Activated CD8-positive, alpha-beta memory T cell treated with anti-CD3 and anti-CD28 coated beads for 48 hours (primary cell): ENCODE measurements at places on chromosomes 3 and 15.

- no peak for DNase-seq
These were observed 4.7 kb downstream of the CDAN1 start for GRCh38 chr15:42732095-42732827.

- DNase-seq, result no peak
These were observed 32.6 kb downstream of the GALNT15 start for GRCh38 chr3:16207031-16207430.

GRCh38 chr3:60909526-60909925 is 341.7 kb downstream of the FHIT start:
- no peak for DNase-seq

GRCh38 chr15:83733691-83734090 is 79.8 kb downstream of the ADAMTSL3 start:
- no peak for DNase-seq

DNA sequence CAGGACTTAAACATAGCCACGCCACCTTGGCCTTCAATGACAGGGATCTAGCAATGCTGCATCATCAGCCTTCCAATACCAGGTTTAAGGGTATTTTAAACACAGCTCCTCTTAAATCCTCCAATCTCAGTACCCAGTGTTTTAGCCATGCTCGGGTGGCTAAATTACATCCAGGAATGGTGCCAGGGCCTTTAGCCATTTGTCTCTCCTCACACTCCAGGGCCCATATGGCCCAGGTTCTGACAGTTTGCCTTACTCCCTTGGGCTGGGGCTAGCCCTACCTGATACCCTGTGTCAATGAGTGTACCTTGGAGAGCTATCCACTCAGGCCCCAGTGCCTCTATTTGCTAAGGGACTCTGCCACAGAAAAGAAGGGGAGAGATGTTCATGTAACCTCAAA is 29.4 kb downstream of the ZNF589 start:
- DNase-seq, result no peak

DNA sequence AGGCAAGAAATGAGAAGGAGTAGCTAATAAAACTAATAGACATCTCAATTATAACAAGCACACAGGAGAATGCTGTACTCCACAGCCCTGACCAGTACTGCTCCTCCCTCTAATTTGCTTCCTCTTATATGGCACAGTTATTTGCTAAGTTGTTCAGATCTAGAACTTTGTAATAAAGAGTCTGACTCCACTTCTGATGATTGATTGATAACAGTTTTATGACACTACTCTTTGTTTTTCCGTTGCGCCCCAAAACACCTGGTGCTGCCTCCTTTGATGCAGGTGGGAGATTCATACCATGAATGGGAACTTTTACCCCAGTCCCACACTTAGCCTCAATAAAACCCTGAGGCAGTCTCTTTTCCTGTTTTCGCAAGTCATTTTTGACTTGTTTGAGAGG is 777.7 kb downstream of the GBE1 start:
- DNase-seq, result no peak

DNA sequence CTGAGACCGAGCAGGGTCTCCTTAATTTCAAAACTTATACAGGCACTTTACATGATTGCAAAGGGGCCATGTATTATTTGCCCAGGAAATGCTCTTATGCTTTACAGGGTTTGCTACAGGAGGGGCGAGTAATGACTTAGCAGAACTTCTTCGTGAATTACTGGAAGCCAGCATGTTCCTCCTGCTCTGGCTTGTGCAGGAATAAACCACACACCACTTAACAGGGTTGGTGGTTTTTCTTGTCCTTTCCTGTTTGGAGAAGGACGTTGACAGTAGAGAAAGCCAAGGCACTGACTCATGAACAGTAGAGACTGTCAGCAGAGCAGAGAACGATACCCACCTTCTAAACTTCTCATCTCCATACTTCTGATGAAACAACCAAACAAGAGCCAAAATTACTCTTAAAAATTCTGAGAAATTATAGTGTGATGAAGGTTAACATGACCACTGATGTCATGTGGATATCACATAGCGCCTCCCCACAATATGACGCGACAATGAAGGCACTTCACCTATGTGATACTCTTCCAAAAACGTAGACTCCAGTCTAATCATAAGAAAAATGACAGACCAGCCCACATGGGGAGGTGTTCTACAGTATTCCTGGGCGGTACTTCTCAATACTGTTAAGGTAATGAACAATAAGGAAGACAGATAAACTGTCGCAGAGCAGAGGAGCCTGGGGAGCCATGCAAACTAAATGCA is 24.7 kb upstream of the MCTP2 start:
- DNase-seq, result peak; percentile 8

DNA sequence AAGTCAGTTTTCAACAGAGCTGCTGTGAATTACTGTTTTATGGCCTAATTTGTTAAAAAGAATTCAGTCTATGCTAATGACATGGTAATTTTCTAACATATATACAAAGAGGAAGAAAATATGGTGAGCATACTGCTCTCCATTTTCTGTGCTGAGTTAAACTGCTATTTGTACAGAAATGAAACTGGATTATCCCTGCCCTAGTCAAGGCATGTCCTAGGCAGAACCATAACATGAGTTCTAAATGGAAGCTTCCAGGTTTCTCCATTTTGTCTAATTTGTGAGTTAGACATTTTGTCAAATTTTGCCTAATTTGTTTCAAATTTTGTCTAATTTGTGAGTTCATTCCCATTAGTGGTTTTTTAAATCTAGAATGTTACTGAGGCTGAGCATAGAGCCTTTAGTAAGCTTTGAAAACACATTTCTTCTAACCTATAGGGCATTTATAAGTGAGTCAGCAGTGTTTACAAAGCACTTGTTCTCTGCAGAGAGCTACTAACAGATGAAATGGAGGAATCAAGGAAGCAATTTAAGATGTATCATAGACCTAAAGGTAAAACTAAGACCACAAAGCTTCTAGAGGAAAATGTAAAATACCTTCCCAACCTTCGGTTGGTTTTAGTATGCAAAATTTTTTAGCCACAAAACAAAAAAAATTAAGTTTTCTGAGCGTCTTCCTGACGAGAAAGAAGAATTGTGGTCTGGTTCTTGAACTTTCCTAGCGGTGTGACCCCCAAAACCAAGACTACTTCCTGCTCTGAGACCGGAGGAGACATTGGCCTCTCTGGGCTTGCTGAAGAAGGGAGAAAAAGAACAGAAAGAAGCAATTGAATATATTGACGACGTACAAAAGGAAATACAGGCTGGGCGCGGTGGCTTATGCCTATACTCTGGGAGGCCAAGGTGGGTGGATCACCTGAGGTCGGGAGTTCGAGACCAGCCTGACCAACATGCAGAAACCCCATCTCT is 9.8 kb downstream of the P2RY14 start:
- DNase-seq, result peak; percentile 13

- DNase-seq, result no peak
These were observed 21.7 kb downstream of the RBMS3 start for GRCh38 chr3:29302619-29303018.

GRCh38 chr15:70976851-70977250 is 84.2 kb downstream of the LRRC49 start:
- DNase-seq, result no peak

GRCh38 chr3:157355276-157355675 is 81.4 kb upstream of the PTX3 start:
- no peak for DNase-seq

DNA sequence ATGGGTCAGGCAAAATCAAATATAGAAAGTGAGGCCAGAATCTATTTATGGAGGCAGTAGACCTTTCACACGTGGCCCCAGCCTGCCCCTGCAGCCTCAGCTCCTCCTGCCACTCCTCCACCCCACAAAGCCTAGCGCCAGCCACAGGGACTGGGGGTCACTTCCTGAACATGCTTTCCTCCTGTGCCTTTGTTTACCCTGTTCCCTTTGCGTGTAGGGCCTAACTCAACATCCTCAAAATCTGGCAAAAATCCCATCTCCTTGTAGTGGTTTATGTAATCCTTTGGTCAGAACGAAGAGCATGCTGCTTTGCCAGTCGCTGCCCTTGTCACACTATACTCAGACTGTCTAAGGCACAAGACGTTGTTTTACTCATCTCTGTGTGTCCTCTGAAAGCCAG is 39.6 kb downstream of the KBTBD12 start:
- no peak for DNase-seq

- no peak for DNase-seq
These were observed 107.2 kb downstream of the ARPP21 start for GRCh38 chr3:35746492-35746891.

- no peak for DNase-seq
These were observed 49.7 kb upstream of the SCAANT1 start for GRCh38 chr3:63961891-63962290.

- no peak for DNase-seq
These were observed 43.8 kb upstream of the LRRFIP2 start for GRCh38 chr3:37218206-37218605.

DNA sequence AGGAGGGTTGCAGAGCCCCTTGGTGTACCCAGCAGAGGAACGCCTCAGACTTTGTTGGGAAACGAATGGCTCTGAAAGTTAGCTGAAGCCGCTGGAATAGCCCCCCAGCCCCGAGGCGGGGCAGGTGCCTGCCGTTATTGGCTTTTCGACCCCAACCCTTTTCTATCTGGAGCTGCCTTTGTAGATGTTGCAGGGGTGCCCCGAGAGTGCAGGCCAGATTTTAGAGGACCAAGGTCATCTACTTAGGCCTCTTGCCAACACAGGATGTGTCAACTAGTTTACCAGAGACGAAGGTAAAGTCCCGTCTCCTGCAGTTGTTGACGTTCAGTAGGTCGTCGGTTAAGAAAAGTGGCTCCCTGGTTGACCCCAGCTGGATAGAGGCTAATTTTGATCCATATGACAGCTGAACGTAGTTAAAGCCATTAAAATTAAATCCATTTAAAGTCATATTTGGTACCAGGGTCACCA is 579 bp upstream of the UBE3A start:
- no peak for DNase-seq

GRCh38 chr15:99135194-99135593 is 30.3 kb downstream of the SYNM start:
- no peak for DNase-seq

DNA sequence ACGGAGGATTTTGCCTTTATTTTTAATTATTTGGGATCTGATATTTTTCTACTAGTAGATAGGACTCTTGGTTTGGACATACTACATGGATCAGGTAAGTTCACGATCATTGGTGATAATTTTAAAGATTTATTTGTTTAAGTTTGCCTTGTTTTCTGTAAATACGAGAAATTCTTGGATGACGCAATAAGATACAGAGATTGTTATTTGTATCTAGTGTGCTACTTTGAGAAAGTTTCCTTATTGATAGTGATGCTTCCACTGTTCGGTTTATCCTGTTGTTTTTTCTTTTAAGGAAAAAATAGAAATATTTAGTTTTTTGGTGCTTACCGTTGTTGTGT is 577 bp downstream of the CHD2 start:
- DNase-seq, result no peak

GRCh38 chr15:26673445-26673844 is 99.4 kb downstream of the GABRB3 start:
- no peak for DNase-seq

GRCh38 chr3:43709022-43709421 is 18.3 kb downstream of the ABHD5 start:
- no peak for DNase-seq

GRCh38 chr15:48442011-48442410 is 110.8 kb downstream of the DUT start:
- no peak for DNase-seq

DNA sequence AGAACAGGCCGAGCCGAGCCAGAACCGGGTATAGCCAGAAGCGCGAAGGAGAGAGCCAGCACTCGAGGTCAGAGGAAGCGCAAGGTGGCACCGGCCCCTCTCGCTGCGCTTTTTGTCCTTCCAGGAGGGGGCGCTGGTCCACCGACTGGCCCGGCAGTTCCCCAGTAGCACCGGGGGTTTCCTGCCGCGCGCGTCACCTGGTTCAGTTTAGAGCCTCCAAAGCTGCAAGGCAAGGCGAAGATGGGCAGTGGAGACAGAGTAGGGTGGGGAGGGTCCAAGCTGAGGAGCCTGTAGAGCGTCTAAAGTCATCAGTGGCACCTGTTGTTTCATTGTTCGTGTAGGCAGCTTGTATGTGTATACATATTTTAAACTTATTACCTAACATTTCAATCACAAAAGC is 7.6 kb upstream of the NR2E3 start:
- DNase-seq, result no peak

DNA sequence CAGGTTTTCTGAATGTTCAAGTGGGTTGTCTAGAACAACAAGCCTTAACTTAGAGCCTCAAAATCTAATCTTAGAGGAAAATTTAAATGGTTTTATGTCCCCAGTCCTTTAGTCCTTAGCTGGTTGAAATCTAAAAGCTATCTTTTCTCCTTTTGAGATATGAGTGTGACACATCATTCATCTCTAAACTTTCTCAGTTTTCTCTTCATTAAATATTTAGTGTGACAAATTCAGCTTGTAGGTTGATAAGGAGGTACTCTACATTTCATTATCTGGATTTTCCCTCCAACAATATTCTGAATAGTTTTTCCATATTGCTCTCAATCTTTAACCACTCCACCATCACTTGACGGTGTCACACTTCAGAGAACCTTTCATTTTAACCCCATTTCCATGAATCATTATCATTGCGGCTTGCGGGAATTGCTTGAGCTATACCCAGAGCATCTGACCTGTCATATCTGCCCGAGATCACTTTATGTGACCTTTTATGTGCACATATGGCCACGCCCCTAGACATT is 16.1 kb upstream of the ATP8B4 start:
- DNase-seq, result no peak

DNA sequence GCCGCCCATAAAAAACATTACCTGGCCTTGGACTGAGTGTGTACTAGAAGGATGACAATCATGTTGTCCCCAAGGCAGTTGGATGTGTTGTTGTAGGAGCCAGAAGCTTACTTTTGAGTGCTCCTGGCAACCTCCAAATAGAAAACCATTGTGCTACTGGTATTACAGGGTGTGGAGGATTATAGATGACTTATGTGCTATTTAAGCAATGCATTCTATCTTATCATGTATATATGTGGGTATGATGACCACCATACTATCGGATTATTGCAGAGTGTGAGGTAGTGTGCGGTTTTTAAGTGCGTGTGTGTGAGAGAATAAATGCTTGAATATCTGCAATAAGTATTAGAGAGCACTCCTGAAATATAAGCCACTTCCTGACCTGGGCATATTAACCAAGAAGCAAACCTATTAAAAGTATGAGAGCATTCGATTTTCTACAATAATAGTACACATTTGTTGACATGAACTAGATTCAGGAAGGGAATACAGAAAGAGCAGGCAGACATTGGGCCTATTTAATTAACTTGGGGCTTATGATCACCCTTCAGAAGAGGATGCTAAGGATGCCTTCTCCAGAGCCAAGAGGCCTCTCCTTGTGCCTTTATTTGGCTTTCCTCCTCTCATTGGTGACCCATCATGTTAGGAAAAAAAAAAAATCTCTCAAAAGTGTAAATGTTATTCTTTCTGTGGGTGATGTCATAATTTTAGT is 11.7 kb upstream of the MBNL1 start:
- DNase-seq, result no peak
